NCI-H2171 treated with DMSO at 0.1 percent for 48 hours (cell line): ENCODE measurements at places on chromosomes 11 and 22.

- DNase-seq = no peak
Observed at GRCh38 chr22:28223826-28224225, 304.8 kb upstream of the PITPNB start.

- no peak for DNase-seq
Observed at GRCh38 chr22:29811377-29811776, 26.7 kb downstream of the ASCC2 start.

- peak; percentile 96 for DNase-seq
Observed at GRCh38 chr11:94694309-94695060, 73.7 kb upstream of the AMOTL1 start.

DNA sequence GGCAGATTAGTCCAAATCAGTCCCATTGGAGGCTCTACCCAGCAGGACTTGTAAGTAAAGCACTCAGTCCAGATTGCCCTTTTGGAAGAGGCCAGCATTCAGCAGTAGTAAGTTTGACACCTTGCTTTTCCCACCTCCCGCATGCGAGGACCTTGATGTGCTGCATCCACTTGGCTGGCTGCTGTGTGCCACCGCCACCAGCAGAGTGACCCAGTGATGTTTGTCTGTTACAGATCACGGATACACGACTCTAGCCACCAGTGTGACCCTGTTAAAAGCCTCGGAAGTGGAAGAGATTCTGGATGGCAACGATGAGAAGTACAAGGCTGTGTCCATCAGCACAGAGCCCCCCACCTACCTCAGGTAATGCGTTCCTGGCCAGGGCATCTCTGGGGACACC is 6.6 kb downstream of the SMARCB1 start:
- DNase-seq = no peak

GRCh38 chr11:2467695-2468055 is 22.9 kb downstream of the KCNQ1 start:
- DNase-seq = no peak

DNA sequence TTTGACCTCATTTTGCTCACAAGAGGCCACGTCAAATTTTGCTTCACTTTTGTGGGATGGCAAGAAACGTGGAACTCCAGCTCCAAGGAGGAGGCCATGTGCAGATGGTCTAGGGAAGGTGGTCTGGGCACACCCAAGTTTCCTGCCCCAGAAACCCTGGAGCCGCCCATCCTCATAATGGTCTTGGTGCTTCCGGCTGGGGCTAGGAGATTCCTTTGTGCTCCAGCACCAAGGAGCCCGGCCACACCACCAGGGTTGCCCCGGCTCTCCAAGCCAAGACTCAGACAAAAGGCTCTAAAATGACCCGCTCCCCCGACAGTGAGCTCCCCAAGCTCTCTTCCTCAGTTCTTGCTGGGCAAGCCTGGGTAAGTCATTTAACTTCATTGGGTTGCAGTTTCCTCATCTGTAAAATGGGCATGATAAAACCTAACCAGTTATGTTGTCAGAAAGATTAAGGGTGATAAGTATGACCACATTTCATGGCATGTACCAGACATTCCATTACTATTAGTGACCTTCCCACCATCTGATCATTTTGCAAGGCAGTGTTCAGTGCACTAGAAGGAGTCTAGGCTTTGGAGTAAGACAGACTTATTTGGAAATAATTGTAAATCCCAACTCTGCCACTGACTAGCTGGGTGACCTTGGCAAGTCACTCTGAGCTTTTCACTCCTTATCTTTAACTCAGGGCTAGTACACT is 23.3 kb downstream of the DKK3 start:
- DNase-seq = no peak

GRCh38 chr11:67111261-67111660 is 7.8 kb upstream of the KDM2A start:
- peak; percentile 45 for DNase-seq
